ENCODE measurements at places on chromosomes 1 and 21.
A peak's percentile ranks its signal among the peaks of the same experiment; 100 is the strongest.

- DNase-seq = no peak
These were observed 888.2 kb upstream of the CXADR start for GRCh38 chr21:16624479-16625118.

- DNase-seq = no peak
These were observed 44.7 kb upstream of the VAV3 start for GRCh38 chr1:108009603-108010195.

DNA sequence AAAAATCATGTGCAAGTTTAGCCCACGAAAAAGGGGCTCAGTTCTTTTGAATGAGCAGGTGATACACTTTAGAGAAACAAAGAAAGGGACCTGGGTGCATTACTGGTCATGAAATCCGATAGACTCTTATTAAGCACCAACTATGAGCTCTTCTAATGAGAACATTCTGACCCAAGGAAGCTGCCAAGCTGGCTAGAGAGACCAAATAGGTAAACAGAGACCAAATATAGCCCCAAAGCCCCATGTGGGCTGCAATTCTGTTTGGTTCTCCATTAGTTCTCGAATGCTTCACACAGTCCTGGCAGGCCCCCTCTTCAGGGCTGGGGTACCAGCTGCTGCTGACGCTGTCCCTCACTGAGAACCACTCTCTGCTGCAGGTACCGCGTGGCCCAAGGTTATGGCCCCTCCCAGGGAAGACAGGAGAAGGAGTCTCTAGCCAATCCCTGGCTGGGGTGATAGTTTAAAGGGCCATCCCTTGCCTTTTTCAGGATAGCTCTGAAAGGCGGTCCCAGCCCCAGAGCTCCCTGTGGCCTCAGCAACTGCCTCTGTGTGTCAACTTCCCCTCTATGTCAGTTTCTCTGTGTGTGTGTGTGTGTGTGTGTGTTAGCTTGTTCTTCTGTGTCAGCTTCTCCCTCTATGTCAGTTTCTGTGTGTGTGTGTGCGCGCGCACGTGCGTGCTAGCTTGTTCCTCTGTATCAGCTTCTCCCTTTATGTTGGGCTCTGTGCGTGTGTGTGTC lies 7.1 kb upstream of the UBXN10 start:
- DNase-seq = peak; percentile 78

- DNase-seq = peak; percentile 88
These were observed 932 bp downstream of the SLC30A1 start for GRCh38 chr1:211577819-211578639.

- DNase-seq = no peak
These were observed 31.3 kb upstream of the EDN2 start for GRCh38 chr1:41515778-41516167.

DNA sequence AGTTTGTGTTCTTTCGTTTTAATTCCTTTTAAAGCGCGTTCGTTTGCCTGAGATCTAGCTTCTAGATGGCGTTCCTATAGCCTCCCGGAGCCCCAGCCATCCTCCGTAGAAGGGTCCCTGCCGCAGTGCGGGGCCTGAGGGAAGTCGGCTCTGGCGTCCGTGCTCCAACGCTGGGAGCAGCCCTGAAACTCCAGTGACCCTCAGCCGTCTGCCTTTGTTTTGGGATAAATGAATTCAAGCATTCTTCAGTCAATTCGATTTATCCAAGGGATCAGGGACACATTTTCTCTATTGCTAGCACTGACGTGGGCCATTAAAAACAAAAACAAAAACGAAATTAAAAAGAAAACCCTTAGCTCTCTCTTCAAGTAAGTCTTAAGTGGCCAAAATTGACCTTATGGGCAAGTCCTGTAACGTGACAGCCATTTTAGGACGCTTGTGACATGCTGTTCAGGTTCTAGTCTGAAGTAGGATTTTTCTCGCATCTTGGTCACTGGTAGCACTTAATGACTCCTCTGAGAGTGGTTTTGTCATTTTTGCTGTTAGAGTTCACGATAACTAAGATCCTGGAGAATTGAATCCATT lies 742 bp upstream of the HSPA13 start:
- no peak for DNase-seq

- DNase-seq = no peak
These were observed 20.2 kb upstream of the MTR start for GRCh38 chr1:236774926-236775325.

GRCh38 chr1:172398970-172399755 lies 21.3 kb upstream of the C1orf105 start:
- peak; percentile 64 for DNase-seq

DNA sequence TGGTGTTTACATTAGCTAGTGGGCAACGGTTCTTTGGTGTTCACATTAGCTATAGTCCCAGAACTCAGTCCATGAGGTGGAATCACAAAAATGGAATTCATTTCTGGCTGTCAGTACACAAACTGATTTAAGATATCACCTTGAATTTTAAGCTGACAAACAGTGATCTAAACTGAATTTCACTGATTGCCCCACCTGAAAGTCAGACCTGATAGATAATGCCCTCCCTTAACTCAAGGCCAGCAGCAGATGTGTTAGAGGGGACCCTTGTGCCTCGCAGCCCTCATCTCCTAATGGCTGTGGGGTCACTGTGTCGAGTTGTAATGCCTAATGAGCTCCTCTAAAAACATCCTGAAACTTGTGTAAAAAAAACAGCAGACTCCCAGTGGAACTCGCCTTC lies 8.6 kb downstream of the ARF1 start:
- DNase-seq = no peak

GRCh38 chr1:117834416-117834815 lies 95.0 kb downstream of the GDAP2 start:
- DNase-seq = no peak

- DNase-seq = no peak
These were observed 13.2 kb downstream of the MYBPH start for GRCh38 chr1:203162403-203162802.

DNA sequence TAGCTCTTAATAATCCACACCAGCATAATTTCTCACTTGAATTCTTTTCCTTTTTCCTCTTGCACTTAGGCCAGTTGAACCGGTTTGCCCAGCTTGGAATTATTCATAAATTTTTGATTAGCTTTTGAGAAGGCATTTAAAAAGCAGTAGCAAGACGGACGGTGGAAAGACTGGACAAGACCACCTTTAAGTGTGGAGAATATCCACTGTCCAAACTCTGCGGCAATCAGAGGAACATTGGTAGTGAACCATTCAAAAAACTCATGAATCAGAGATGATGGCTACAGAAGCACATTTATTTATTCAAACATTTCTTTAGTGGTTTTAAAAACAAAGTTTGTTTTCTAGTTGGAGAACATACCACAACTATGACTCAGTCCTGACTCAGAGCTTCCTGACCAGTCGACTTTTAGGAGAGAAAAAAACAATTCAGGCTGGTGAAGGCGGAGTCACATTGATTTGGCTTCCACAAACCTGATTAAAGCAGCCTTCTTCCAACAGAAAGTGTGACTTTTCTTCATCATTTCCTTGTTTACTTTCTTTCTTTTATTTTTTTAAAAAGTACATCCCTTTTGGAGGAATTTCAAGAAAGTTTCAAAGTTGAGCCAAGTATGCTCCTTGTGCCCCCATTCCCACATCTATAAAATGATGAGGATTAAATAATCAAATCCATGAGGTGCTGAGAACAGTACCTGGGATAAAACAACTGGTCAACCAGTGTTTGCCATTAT lies 128.8 kb downstream of the ADSS2 start:
- DNase-seq = peak; percentile 10

- no peak for DNase-seq
These were observed 8.5 kb upstream of the MATN1 start for GRCh38 chr1:30731806-30732276.

DNA sequence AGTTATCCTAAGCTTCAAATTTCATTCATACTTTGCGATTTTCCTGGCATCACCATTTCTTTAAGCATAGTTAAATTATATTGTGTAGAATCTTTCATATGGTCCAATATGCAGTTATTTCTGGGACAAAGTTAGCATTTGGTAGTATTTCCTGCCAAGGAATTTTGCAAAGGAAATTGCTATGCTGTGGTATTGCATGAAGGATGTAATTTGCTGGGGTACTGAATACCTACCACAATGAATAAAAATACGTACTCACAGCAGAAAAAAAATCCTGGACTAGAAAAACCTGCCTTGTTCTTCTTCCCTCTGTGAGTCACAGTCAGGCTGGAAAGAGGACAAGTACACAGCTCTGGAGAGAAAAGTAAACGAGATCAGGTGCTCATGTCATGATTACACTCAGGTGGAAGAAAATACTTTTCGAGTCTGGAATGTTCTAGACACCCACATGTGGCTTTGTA lies 241.2 kb downstream of the PTBP2 start:
- DNase-seq = no peak

DNA sequence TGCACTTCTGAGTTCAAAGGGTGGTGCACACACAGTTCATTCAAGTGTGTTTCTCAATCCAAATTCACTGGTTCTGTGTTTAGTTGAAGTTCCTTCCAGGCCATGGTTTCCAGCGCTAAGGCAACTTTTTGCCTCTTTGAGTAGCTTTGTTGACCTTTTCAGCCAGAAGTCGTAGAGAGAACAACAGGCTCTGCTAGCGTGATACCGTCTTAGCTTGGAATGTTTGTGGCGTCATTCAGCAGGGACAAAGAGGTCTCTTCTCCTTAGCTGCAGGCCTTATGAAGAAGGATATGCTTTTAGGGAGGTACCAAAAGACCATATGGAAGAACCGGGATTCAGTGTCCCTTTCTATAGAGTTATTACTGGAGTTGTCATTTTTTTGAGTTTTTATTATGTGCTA lies 65.7 kb downstream of the CNIH3 start:
- no peak for DNase-seq

DNA sequence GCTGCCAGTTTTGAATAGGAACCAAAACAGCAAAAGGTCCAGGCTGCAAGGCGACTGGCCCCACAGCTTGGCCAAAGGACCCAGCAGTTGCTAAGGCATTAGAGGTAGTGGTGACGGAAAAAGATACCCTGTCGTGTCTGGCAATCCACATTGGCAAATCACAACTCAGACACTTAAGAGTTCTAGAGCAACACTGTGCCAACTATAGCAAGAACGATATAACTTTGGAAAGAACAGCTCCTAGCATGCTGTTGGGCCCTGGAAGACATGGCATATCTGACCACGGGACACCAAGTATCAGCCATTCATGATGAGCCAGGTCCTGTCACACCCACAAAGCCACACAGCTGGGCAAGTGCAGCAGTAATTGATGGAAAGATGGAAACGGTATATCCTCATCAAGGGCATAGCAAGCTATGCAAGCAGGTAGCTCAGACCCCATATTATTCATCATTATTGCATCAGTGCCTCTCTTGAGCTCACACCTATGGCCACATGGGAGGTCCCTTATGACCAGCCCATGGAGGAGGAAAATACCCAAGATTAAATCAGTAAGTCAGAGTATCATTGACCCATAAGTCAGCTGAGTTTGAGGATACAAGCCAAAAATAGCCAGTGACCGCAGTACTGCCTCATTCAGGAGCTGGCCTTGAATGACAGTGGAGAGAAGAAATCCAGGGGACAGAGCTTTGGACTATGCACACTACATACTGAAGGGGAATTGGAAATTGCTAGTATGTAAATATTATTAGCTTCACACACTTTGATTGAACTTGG lies 221.2 kb downstream of the SETD4 start:
- DNase-seq = no peak

GRCh38 chr1:109782514-109782913 lies 18.8 kb upstream of the EPS8L3 start:
- DNase-seq = no peak

- DNase-seq = no peak
These were observed 411.8 kb downstream of the SETD4 start for GRCh38 chr21:35648512-35648911.

GRCh38 chr1:110948038-110948810 lies 15.5 kb downstream of the LRIF1 start:
- DNase-seq = peak; percentile 25

DNA sequence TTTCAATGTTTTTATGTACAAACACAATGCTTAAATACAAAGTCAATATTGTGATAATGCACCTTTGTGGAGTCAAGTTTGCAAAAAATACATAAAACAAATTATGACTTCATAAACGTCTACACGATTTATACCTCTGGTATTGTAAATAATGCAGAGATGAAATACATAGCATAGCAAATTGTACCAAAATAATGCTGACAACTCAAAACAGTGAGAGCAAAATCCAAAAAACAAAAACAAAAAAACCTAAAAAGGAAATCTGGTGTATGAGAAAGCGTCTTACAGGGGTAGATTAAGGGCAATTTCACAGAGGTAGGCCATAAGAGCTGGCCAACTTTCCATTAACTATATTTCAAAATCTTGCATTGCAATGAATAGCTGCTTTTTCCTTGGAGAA lies 161.5 kb upstream of the LRRC7 start:
- DNase-seq = no peak

- no peak for DNase-seq
These were observed 25.7 kb downstream of the GLMN start for GRCh38 chr1:92273039-92273438.

GRCh38 chr1:156104861-156105832 lies 9.4 kb upstream of the LMNA start:
- DNase-seq = no peak

DNA sequence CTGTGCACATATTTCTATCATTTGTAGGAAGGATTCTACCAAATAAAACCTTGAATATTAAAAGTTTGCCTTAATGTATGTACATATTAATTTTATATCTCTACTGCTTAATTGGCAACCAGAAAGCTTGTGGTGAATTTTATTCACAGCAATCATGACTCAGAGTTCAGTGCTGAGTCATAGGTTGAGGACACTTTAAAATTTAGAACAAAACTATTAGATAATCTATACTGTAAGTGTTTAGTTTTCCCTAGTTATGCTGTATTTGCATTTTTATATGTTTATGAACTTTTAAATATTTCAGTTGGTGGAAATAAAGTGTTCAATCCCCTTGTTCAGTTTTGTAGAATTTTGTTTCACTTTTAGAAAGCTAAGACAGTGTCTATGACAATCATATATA lies 841.5 kb downstream of the KCNT2 start:
- no peak for DNase-seq

DNA sequence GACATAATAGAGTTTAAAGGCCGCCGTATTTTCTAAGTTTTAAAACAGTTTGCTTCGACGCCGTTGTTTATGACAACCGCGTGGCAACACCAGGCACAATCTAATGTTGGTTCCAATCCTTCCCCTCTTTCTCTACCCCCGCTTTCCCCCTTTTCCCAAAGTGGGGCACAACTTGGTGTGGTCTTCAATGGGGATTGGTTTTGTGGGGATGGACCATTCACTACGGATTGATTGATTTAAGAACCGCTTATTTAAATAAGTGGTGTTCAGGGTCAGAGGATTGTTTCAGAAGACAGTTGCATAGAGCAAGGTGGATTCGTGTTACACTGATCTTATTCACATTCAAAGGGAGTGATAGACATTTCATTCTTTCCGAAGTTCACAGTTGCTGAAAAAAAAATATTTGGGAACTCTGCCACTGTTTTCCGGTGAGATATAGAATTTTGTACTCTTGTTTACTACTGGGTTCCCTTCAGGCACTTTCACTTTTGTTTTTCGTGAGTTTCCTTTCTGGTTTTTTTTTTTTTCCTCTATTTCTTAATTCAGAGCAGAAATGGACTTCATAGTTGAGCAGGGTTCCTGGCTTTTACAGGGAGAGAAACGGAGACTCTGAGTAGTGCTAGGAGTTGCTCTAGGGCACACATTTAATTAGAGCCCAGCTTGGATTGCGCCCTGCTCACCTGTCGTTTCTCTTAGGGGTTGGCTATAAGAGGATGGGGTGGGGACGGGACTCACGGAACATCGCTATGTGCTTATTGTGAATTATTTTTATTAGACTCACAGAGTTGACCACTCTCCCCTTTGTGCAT lies 79.6 kb upstream of the AK4 start:
- peak; percentile 26 for DNase-seq
